RPMI7951 (cell line): ENCODE measurements at places on chromosomes 16 and 17. TPM values are rescaled to one million over a fixed set of nuclear protein-coding genes. Genes with fewer than 3 reads are reported as not detected.

ACSM2A gene
- not detected in 2 replicates for total RNA-seq

DNA sequence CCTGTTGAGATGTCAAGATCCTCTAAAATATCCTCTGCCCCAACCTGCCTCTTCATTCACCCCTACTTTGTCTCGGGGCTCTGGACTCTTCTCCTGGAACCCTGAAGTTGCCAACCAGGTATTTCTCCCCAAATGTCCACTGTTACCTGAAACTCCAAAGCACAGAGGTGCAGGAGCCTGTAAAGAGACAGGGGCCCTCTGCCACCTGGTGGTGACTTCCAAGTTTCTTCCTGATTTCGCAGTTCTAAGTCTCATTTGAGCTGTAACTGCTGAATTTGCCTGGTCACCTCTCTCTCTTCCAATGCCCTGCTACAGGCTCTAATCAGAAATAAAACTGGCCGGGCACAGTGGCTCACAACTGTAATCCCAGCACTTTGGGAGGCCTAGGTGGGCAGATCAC lies 77.1 kb upstream of the RCVRN start:
- no peak for DNase-seq

SNN gene
- total RNA-seq, result 7.1 and 7.2 TPM in 2 replicates

- DNase-seq, result peak; percentile 12
Measured at GRCh38 chr17:63911657-63912100, 621 bp upstream of the CSHL1 start.

EVPL gene
- total RNA-seq, result not detected in 2 replicates

DNA sequence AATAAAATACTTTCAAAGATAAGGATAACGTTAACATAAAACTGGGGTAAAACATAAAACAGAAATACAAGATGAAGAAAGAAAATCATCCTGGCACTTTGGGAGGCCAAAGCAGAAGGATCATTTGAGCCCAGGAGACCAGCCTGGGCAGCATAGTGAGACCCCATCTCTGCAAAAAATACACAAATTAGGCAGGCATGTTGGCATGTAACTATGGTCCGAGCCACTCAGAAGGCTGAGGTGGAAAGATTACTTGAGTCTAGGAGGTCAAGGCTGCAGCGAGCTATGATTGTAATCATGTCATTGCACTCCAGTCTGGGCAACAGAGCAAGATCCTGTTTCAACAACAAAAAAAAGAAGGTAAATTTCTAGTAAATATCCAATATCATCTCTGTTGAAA lies 19.6 kb downstream of the TAT start:
- no peak for DNase-seq

DNA sequence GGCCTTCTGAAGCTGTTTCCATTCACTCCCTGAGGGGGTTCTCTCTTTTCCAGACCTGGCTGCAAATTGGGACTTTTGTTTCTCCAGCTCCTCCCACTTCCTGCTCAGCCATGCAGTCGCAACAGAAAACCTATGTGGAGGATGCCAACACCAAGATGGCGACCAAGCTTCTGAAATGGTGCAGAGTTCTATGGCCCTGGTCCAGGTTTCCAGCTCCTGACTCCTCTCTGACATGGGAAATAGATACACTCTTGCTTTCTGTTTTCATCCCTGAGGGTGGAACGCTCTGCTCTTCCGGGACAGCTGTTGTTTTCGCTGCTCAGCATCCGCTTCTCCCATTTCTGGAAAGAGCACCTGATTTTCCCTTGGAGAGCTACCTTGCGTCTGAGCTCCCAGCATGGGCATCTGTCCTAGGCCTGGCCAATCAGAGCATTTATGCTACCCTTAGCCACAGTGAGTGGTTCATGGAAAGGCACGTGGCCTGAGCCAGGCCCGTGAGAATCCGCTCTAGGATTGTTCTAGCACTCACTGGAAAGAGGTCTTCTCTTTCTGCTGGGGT lies 8.1 kb downstream of the GPRC5B start:
- no peak for DNase-seq

DNA sequence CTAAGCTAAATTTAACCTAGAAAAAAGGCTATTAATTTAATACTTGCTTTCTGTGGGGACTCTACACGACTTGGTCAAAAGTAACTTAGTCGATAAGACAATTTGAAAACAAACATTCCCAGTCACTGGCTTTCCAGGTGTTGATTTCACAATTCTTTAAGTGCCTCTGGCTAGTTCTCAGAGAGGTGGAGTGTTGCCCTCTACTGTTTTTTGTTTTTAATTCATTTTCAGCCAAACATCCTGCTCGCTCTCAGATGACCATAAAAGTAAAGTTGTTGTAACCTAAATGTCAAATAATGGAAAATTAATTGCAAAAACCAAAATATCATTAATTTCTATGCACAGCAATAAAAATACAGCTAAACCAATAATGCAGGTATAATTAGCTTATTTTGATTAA lies 107.1 kb downstream of the MYO1D start:
- no peak for DNase-seq

DNA sequence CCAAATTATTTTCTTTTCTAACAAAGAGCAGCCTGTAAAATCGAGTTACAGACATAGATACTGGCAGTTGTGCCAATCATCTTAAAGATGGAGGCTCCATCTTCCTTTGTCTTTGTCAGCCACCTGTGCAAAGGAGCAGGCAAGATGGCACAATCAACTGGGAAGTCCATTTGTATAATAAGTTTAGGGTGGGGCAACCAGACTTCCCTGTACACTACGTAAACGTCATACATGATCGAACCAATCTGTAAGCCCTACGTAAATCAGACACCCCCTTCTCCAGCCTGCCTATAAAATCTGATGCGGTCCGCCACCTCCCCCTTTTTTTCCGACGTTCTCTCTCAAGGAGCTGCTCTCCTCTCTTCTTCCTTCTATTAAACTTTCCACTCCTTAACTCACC lies 31.4 kb upstream of the MEAK7 start:
- no peak for DNase-seq

GRCh38 chr17:77085926-77086432 lies 54.8 kb upstream of the SEC14L1 start:
- DNase-seq, result no peak

- no peak for DNase-seq
Measured at GRCh38 chr17:30995347-30995746, 24.5 kb downstream of the RNF135 start.

- DNase-seq, result peak; percentile 53
Measured at GRCh38 chr17:9670596-9670995, 25.3 kb downstream of the USP43 start.

DNA sequence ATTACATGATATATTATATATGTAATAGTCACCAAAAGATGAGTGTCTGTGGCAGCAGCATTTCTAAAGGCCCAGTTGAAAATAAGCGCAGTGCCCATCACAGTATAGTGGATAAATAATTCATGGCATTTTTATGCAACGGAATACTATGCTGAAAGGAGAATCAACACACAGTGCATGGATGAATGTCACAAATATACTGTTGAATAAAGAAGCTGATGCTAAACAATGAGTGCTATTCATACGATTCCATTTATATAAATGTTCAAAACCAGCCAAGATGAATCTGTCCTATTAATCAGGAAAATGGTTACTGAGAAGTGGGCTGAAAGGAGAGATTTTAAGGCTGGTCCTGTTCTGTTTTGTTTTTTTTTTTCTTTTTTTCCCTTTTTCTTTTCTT lies 61.6 kb downstream of the HSD17B2 start:
- no peak for DNase-seq

GRCh38 chr17:34606763-34607162 lies 27.4 kb downstream of the TMEM132E start:
- DNase-seq, result no peak

GRCh38 chr17:70344386-70345060 lies 175.2 kb downstream of the KCNJ2 start:
- peak; percentile 7 for DNase-seq

DNA sequence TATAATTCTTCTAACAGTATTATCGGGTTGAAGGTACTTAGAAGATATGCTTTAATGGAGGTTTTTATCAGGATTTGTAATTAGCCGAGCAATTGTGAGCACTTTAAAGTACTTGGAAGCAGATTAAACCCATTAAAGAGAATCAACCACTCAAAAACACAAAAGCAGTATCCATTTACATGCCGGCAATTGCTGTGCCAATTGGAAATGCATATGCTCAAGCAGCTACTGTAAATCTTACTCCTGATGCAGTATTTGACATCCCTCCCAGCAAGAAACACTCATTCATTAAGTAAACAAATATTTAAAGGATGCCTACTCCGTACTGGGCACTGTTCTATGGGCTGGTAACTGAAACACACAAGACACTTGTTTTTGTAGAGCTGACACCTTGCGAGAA lies 11.4 kb upstream of the CCL1 start:
- DNase-seq, result no peak

GRCh38 chr16:3909791-3910583 lies 29.5 kb upstream of the CREBBP start:
- DNase-seq, result no peak

CACNG4 gene
- total RNA-seq, result 0.12 TPM in 1 of 2 replicates, not detected in the other

FAM20A gene
- total RNA-seq, result 0.36 and 0.68 TPM in 2 replicates

- DNase-seq, result no peak
Measured at GRCh38 chr17:54947396-54947795, 21.1 kb downstream of the COX11 start.

GRCh38 chr17:31408586-31408985 lies 17.1 kb downstream of the RAB11FIP4 start:
- no peak for DNase-seq

DNA sequence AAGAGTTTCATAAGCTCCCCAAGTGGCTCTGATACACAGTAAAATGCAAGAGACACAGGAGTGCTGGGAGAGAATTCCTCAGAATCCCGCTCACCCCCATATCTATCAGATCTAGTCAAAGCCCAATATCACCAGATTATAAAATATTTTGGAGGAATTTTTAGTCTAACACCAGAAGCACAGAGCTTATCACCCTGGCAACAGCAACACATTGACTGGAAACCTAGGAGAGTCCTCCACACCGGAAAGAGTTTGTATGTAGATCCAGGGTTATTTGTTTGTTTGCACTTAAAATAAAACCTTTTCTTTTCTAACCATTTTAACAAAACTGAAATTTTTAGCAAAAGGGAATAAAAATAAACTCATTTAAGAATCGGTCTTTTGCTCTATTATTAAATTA lies 7.2 kb downstream of the SOX9 start:
- DNase-seq, result no peak

DNA sequence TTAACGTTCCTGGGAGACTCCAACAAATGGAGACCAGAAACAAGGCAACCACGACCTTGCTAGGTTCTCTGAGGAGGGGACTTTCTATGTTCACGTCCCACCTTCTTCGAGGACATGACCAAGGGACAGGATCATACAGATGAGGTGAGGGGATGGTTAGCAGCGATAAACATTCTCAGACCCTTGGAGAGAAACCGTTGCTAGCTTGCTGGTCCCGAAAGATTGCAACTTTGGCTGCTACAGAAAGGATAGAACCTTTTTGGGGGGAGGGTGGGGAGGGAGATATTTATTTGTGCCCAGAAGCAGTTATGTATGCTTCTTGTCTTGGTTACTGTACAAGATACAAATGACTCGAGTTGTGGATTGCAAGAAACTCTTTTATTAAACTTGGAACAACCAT lies 35.3 kb upstream of the KCNJ2 start:
- no peak for DNase-seq

TTYH2 gene
- total RNA-seq, result 0.96 and 2.4 TPM in 2 replicates

GRCh38 chr16:35193956-35194355 lies 1734.5 kb downstream of the TP53TG3F start:
- DNase-seq, result no peak

- DNase-seq, result no peak
Measured at GRCh38 chr16:78503602-78504001, 404.1 kb downstream of the WWOX start.

GRCh38 chr16:68445458-68445857 lies 2.9 kb downstream of the SMPD3 start:
- DNase-seq, result peak; percentile 40

DNA sequence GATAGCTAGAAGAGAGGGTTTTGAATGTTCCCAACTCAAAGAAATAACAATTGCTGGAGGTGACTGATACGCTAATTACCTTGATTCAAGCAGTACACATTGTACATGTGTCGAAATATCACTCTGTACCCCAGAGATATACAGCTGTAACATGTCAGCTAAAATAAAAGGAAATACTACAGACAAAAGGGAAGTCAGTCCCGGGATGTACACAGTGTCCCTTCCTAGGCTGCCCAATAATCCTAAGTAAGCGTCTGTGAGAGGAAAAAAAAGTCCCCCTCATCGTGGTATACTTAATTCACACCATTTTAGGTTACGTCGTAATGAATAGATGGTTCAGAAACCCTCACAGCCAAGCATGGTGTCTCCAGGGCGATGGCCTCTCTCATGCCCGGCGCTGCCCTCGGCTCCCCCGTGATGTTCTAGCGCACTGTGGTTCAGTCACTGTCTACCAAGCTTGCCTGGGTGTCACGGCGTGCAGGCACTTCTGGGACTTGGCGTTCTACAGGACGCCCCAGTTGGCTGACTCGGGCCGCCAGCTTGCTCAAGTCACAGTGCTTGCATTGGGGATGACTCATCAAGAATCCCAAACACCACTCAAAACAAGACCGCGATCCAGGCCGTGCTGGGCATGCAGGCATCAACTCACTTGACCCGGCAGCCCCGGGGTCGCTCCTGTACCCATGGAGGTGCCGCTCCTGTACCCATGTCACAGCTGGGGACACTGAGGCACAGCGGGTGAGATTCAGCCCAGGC lies 27.6 kb downstream of the CCDC40 start:
- peak; percentile 79 for DNase-seq

DNA sequence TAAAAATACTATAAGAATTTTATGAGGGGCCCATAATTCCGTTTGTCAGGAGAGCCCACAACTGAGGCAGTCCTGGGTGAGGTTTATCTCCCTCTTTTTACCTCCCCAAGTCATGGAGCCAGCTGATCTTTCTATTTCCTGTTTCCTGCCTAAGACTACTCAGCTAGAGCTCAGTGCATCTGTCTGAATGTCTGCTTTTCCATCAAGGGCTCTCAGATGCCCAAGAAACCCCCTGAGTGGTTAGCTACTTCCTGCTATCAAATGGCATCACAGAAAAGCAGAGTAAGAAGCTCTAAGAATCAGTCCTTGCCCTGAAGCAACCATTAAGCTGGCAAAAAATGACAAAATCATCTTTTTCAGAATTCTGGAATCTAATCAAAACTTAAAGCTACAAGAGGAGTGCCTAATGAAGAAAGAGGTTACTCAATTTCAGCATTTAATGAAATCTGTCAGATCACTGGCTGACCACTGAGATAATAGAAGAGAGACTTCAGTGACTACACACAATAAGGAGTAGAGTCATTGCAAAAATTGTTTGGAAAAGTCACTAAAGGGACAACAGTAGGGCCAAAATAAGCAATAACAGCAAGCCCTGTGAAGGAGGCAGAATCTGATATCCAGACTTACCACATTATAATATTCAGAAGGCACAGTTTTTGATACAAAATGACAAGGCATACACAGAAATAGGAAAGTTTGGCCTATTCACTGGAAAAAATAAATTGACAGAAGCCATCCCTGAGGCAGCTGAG lies 150.1 kb downstream of the CYB561 start:
- no peak for DNase-seq

FTO gene
- total RNA-seq, result 81.4 and 90.0 TPM in 2 replicates

- DNase-seq, result no peak
Measured at GRCh38 chr17:17388657-17389496, 85.7 kb downstream of the NT5M start.
